PC-9 (cell line): ENCODE measurements at places on chromosomes 2 and 18.
A peak's percentile ranks its signal among the peaks of the same experiment; 100 is the strongest.

- no peak for DNase-seq
Measured at GRCh38 chr2:11093467-11093866, 61.8 kb upstream of the SLC66A3 start.

DNA sequence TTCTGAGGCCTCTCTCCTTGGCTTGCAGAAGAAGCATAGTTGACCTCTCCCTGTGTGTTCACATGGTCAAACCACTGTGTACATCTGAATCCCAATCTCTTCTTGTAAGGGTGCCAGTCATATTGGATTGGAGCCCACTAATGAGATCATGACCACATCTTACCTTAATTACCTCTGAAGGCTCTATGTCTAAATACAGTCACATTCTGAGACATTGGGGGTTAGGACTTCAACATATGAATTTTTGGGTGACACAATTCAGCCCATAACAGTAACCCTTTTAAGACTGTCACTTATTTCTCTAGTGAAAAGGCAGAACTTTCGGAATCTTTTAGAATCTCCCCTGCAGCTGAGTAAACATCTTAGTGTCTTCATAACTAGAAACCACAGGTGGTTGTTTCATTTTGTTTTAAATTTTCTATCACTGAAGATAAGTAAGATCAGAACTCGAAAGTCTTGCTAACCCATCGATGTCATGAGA, 33.3 kb downstream of the BMP10 start:
- DNase-seq: no peak

DNA sequence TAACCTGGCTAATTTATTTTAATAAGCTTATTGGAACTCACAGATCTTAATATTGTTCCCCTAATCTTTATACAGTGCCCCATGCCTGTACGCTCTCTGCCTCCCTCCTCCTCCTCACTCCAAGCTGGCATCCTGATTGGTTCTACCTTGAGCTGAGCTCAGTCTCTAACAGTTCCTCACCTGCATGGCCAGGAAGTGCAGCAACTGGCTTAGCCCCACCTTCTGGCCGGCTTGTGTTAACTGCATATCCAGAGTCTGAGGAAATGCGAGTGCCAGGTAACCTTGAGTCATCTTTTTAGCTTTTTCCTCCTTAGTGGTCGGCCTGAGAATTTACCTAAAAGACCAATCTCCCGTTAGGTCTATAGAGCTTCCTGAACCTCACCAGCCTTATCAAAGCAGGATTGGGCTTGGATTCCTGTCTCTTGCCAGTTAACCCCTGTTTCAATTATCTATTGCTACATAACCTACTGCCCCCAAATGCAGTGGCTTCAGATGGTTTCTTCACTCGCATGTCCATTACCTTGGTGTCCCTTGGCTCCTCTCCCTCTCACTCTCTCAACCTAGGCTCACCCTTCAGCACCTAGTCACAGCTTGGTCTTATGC, 89.5 kb upstream of the STK39 start:
- peak; percentile 72 for DNase-seq

DNA sequence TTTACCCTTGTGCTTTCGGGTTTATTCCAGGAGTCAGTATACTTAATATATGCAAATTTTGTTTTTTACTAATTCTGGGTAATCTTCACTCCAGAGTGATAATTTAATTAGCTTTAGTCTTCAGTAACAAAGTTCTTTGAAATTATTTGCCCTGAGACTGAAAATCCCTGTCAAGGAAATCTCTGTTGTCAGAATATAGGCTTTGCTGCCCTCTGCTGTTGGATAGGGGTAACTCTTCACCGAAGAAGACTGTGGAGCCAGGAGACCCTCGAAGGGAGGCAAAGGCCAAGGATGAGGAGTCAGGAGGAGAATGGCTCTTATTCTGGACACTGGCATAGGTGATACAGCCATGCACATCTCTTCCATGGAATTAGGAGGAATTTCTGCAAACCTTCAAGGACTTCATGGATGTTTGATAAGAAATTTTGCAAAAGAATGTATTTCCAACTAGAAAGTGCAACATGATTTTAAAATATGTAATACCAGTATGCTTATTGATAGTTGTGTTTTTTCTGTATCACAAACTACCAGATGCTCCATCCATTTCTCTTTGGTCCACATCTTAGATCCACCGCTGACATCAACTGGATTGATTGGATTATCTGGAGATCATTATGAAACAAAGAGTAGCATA, 182.3 kb downstream of the RDH14 start:
- DNase-seq: peak; percentile 27

- no peak for DNase-seq
Measured at GRCh38 chr18:57859314-57859713, 56.2 kb upstream of the ATP8B1 start.

GRCh38 chr2:236769981-236770671, 200.5 kb downstream of the ACKR3 start:
- peak; percentile 95 for DNase-seq

GRCh38 chr2:44342854-44343253, 18.4 kb downstream of the PREPL start:
- DNase-seq: no peak

- DNase-seq: no peak
Measured at GRCh38 chr18:29449424-29449823, 1272.5 kb upstream of the CDH2 start.

DNA sequence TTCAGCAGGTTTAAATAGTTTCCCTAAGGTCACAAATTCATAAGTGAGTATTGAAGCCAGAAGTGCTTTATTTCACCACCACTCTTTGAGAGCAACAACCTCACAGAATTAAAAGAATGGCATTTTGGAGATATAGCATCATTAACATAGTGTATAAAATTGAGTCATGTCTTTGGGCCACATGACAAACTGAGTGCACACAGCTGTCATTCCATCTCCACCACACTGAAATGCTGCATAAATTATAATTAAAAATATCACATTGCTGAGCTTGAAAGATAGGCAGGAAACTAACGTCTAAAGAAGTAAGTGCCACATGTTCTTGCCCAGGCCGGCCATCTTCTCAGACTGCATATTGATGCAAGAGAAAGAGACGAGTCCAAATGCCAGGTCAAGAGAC, 897.9 kb upstream of the CNTNAP5 start:
- no peak for DNase-seq

DNA sequence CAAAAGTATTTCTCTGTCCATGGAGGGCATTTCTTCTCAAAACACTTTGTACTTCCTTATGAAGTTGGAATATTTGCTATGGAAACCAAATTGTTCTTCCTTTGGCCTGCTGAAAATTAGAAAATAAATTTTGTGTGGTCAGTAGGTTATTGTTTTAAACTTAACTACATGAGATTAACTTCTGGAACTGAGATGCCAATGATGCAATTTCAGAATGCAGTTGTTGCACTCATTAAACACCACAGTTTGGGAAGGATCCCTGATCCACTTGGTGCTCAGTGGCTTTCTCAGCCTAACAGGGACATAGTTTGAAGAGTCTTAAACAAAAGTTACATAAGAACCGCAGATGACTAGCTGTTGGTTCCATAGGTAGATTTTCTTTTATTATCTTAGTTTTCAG, 23.3 kb upstream of the IL1R1 start:
- DNase-seq: no peak

DNA sequence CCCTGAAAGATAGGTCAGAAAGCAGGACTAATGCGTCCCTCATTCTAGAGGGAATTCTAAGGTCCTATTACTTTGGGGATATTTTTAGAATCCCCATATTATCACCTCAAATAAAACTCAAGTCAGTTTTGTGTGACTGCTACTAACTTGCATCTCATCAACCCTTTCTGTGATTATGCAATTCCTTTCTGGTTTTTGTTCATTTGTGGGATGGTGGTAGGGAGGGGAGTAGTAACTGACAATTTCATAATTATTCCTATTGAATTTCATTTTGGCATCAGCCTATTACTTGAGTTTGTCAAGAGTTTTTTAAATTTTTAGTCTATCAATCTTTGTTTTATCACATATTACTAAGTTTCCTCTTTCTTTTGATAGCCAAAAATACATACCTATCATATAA, 28.4 kb upstream of the TANK start:
- no peak for DNase-seq

GRCh38 chr2:233789554-233789953, 11.4 kb downstream of the MROH2A start:
- no peak for DNase-seq

DNA sequence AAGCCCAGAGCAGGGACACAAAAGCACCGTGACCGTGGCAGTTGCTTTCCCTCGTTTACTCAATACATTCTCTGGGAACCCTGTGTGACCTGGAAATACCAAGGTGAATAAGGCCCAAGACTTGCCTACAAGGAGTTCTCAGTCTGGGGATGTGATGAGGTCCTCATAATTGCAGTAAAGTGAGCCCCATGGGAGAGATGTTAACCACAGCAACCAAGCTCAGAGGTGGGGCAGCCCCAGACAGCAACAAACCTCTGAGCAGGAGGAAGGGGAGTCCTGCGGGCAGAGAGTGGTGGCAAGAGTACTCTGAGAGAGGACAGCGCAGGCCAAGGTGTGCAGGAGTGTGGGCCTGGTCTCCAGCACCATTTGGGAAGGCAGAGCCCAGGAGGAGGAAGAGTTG, 91.6 kb downstream of the TTC32 start:
- no peak for DNase-seq

GRCh38 chr2:124241-124880, 78.1 kb upstream of the FAM110C start:
- no peak for DNase-seq

GRCh38 chr2:18484625-18485024, 75.8 kb downstream of the RDH14 start:
- no peak for DNase-seq

DNA sequence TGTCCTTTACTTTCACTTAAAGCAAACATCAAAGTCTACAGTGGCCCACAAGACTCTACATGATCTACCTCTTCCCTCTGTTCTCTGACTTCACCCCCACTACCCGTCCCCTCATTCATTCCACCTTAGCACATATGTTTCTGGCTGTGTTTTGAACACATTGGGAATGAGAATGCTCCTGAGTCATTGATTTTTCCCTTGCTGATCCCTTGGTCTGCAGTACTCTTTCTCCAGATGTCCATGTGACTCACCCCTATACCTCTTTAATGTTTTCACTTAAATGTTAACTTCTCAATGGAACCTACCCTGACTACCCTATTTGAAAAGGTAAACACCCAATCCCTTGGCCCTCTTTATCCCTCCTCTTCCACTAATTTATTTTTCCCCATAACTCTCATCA, 30.7 kb upstream of the FRZB start:
- DNase-seq: no peak

DNA sequence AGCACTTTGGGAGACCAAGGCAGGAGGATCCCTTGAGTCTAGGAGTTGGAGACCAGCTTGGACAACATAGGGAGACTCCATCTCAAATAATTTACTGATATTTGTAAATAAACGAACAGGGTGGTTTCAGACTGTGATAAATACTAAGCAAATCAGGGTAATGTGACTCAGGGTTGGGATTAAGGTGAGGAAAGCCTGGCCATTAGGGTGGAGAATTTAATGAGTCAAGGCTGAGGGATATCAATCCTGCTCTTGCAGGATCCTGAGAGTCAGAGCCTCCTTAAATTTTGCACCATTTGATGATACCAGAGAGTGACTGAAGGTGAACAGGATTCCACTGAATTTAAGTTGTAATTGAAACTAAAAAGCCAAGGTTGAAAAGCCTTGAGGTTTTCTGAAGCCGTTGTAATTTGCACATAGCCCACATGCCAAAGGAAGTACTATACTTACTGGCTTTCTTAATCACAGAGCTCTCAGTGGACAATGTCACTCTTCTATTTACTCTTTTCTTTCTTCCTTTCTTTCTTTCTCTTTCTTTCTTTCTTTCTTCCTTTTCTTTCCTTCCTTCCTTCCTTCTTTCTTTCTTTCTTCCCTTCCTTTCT, 28.6 kb upstream of the AP1S3 start:
- no peak for DNase-seq
